ENCODE measurements at places on chromosomes 4 and X. TPM values are rescaled to one million over a fixed set of nuclear protein-coding genes. Genes with fewer than 3 reads are reported as not detected.

DNA sequence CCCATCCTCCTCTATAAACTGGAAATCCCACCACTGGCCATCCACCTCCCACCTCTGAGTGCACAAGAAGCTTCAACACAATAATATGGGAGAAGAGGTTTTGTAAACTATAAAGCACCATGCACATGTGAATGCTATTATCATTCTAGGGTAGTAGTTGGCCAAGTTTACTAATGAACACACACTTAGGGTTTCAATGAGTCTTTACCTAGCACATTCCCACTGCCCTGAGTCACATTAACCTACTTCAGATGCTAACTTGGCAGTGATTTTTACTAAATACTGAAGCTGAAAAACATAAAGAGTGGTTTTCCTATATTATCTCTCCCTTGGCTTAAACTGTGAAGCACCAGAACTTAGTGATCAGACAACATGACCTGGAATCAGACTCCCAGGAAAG is 93.9 kb downstream of the SH3KBP1 start:
- H3K4me1 ChIP-seq: peaks cover 3% of the 10 kb centered on the region
- no peaks in the 10 kb centered on the region for H3K36me3 ChIP-seq
- H3K4me3 ChIP-seq: no peak overlapping the region

- H3K27me3 ChIP-seq: no peaks in the 10 kb centered on the region
- H3K4me3 ChIP-seq: no peak overlapping the region
- H3K36me3 ChIP-seq: no peaks in the 10 kb centered on the region
- H3K27ac ChIP-seq: no peak overlapping the region
- H3K4me1 ChIP-seq: no peaks in the 10 kb centered on the region
Measured at GRCh38 chrX:106957856-106958255, 37.7 kb downstream of the CLDN2 start.

GRCh38 chrX:19072372-19072771 is 49.9 kb downstream of the ADGRG2 start:
- no peaks in the 10 kb centered on the region for H3K4me1 ChIP-seq
- H3K36me3 ChIP-seq: no peaks in the 10 kb centered on the region
- no peak overlapping the region for H3K27ac ChIP-seq
- no peak overlapping the region for H3K4me3 ChIP-seq

Gene LDOC1
- total RNA-seq: 39.1 TPM

Gene USO1
- total RNA-seq: 32.5 TPM
